ENCODE measurements at places on chromosomes 5 and 9.

DNA sequence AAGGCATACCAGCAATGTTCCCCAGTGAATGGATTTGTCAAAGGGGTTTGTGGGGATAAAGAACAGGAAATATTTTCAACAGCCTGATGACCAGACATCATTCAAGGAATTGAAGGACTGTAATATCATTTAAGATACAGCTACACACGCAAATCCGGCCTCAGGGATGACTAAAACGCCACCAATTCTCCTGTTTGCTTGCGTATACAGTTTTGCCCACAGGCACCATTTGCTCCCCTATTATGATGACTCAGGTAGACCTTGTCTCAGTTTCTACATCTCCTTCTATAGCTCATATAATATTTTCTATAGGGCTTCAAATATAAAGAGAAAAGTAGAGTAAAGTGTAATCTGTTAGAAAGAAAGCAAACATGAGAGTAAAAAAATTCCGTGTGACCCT lies 29.7 kb upstream of the ITGA1 start:
- DNase-seq = no peak

GRCh38 chr5:52504584-52505240 lies 283.0 kb upstream of the ITGA1 start:
- no peak for DNase-seq

- DNase-seq = peak; percentile 33
Observed at GRCh38 chr5:136137497-136138220, 5.0 kb downstream of the SMAD5 start.

- peak; percentile 64 for DNase-seq
Observed at GRCh38 chr9:16825331-16825725, 45.1 kb downstream of the BNC2 start.

- DNase-seq = peak; percentile 75
Observed at GRCh38 chr9:113293285-113293878, 9.8 kb downstream of the RNF183 start.

- DNase-seq = no peak
Observed at GRCh38 chr9:76166526-76166925, 227.7 kb downstream of the RFK start.

- no peak for DNase-seq
Observed at GRCh38 chr5:137184734-137185133, 314.4 kb downstream of the SPOCK1 start.

DNA sequence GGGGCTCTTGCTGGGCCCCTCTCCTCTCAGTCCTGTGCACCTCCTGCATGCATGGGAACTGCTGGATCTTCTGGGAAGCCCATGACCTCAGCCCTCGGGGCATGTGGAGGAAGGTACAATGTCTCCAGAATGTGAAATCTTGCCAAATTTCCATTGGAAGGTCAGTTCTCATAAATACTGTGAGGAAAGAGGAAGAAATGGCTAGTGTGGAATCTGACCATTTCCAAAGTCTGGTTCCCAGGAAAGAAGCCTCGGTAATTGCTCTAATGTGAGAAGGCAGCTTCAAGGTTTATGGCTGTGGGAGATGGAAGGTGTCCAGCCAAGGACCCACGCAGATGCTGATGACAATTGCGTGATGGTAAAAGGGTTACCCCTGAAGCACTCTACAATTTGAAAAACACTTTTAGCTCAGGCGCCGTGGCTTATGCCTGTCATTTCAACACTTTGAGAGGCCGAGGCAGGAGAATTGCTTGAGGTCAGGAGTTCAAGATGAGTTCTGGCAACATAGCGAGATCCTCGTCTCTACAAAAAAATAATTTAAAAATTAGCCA lies 8.1 kb upstream of the IL17B start:
- peak; percentile 68 for DNase-seq

DNA sequence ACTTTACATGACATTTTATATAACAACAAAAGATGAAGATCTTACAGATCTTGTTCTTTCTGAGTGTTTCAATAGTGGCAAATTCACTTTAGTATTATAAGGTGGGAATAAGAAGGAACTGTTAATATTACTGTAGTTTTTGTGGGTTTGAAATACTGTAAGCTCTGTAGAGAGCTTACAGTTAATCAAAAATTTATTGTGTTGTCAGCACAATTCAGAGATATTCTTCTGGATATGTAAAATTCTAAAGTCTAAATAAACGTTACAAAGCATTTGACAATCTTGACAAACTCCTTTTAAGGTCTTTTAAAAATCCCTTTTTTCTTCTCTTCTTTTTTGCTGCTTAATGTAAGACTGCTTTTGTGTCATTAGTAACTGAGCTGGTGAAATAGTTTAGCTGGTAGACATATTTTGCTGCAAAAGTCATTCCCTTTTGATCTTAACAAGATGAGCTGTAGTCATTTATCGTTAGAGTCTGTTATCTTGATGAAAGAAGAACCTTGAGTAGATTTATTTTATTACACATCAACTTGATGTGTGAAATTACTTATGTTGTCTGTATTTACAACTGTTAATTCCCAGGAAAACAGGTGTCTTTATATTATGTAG lies 186.0 kb downstream of the WDR70 start:
- peak; percentile 25 for DNase-seq

GRCh38 chr5:85760519-85760918 lies 857.2 kb upstream of the COX7C start:
- DNase-seq = no peak

DNA sequence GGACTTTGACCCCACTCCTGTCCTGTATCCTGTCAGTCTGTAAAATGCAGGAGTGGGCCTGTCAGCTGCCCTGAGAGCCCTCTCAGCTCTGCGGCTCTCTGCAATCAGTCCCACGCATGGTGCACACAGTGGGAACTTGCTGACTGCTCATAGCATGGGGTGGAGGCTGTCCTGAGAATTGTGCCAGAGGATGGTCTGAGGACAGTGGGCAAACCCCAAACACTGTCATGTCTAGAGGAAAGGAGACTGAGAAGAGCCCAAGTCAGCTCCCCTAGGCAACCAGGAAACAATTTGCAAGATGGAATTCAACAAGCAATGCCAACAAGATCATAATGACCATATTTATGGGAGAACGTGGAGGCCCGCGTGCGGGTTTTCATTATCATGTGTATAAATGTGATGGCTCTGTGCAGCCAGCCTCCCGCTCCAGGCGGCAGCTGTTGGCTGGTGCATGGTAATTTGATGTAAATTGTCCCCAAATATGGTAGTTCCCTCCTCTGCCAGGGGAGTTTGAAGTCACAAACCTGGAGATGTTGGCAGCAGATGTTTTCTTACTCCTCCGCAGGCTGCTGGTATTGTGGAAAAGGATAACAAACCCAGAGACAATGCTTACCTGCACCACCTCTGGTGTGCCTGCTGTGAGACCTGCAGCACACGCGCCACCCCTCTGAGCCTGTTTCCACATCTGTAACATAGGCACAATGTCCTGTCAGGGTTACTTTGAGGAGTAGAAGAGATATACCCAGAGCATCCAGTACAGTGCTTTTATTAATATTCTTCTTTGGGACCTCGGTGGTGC lies 39.8 kb upstream of the ALDH1B1 start:
- DNase-seq = no peak

DNA sequence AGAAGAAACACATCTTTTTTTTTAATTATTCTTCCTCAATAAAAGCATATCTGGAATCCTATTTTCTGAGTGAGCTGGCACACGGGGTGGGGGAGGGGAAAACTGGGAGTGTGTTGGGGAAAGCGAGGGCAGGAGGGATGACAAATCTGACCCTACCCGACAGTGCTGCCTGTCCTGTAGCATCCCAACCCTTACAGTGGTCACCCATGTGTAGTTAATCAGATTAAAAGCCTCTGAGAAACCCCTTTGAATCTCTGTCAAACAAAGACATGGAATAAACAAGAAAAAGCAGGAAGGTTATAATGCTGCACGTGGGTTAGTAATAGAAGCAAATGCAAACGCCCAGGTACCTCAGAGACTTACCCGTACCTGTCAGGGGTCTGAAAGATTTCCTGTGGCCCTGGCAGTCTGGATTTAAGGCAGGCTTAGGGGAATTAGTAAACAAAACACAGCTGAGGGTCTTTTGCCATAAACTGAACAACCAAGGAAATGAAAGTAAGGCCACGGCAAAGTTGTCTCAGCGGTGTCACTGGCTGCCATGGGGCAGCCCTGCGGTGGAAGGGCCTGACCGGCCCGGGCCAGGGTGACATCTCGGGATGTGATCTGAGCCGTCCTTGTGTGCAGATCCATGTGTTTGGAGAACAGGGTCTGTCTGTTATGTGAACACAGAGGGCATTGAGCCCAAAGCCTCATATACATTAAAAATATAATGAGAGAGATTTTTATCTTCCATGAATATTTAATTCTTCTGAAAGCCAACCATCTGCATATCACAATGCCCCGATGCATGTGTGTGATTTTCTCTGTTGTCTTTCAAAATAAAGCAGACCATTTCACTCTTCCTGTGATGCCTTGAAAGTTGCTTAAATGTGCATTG lies 308.2 kb downstream of the ZNF608 start:
- no peak for DNase-seq

DNA sequence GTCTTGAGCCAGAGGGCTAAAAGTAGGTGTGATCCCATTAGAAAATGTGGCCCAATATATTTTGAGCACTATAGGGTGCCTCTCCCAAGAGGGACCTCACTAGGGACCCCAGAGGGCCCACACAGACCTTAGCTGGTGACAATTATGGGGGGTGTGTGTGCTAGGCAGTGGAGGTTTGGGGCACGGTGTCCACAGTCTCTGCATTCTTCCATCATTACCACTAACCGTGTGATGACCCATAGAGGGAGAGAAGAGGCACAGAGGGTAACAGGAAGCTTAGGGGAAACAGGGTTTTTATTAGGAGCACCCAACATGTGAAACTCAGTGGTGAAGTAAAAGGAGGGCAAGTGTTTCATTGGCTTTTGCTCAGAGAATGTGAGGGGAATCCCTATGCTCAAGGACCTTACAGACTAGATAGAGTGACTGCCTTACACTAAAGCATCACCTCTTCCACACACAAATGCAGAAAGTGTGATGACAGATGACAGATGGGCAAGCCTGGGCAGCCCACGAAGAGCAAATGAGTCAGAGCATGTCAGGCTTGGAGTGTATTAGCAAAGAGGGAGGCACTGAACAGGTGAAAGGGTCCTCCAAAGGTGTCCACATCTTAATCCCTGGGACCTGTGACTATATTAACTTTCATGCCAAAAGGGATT lies 2.5 kb upstream of the ACTL7A start:
- no peak for DNase-seq

DNA sequence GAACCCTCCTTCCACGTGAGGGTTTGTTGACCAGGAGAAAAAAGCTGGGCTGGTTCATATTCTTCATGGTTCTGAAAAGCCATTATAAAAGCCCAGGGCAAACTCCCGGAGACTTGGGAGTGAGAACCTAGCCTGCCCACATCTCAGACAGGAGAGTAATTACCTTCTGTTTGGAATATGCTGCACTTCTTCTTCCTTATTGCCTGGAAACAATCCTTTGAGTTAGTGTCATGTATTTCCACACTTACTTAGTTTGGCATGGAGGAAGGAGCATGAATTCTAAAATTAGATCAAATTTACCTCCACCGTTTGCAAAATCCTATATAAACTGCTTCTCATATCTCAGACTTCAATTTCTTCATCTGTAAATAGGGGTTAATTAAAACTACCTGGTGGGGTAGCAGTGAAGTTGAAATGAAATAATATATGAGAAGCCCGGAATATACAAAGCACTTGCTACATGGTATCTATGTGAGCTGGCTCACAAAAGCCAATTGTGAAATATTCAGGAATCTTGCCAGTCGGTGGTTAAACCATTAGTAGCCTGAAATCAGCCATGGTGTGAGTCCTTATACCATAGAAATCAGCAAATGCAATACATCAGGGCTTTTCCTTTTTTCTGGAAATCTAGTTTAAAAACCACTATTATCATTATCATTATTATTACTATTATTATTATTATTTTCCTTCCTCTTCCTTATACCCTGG lies 140.0 kb upstream of the RAD23B start:
- no peak for DNase-seq

GRCh38 chr5:52560366-52560765 lies 227.3 kb upstream of the ITGA1 start:
- DNase-seq = peak; percentile 3

- DNase-seq = no peak
Observed at GRCh38 chr9:25658571-25658970, 19.7 kb downstream of the TUSC1 start.

- DNase-seq = no peak
Observed at GRCh38 chr5:134161513-134162395, 15.0 kb downstream of the SKP1 start.

DNA sequence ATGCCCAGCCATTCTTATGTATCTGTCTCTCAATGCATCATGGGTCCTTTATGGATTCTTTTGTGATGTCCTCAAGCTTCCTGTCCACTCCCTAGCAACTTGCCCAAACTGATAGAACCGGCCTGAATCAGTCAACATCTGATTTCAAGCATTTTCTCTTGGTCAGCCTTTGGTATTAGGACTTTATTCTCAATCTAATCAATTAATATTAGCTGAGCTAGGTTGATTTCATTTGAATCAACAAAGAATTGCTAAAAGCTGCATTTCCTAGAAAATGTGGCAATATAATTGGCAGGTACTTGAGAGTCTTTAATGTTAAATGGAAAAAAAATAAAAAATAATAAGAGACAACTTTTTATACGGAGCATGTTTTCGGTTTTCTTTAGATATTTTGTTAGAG lies 121.8 kb downstream of the GHR start:
- DNase-seq = no peak

GRCh38 chr5:151952238-151952637 lies 27.6 kb upstream of the GLRA1 start:
- no peak for DNase-seq

- no peak for DNase-seq
Observed at GRCh38 chr9:126857261-126857960, 3.0 kb upstream of the ZBTB34 start.

- no peak for DNase-seq
Observed at GRCh38 chr5:35032356-35032755, 15.4 kb downstream of the AGXT2 start.

Measured in fibroblast of skin of scalp (primary cell).